ENCODE measurements at places on chromosomes 7 and 10.

DNA sequence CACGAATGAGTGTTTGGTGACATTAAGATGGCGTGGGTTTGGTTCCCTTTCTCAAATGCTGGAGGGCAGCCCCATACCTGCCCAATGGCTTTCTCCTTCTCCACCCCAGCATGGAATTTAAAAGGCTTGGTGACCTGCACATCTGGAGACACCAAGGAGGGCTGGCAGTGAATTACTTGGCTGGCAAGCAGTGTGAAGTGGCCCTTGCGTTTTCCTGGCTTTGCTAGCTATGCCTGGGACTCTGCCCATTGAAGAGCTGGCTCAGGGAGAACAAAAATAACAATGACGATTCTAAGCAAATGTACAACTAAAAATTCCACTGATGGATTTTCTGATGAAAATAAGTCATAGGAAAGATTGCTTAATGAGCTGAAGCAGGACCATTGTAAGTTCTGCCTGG is 203.7 kb downstream of the CYP26A1 start:
- no peak for DNase-seq

DNA sequence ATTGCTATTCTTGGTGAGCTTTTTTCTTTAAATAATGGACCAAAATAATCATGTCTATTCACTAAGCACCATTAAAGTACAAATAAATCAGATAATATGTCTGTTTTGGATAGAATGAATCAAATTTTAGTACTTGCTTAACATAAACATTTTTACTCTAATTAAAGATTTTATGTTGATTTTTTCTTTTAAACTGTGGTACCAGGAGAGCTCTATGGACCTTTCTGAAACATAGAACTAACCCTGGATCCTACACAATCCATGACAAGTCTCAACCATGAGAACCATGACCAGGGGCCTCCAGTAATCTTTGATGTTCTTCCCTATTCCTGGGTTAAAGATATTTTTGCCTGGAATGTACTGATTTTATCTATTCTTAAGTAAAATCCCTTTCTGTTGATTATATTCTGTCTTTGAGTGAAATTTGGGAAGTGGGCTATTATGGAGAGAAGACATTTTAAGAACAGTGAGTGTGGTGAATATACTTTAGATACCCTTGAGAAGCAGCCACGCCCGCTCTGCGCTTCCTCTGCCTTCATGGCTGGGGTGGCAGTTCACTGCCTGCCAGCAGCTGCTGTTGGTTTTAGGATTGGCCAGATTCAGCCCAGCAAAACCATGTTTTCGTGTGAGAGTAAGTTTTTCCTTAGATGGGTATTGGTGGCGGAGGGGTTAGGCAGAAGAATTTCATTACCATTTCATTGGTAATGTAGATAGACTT is 42.2 kb upstream of the BHLHA15 start:
- DNase-seq: no peak

GRCh38 chr7:91929463-91929862 is 11.2 kb upstream of the AKAP9 start:
- DNase-seq: no peak

- DNase-seq: no peak
Observed at GRCh38 chr7:111370002-111370401, 192.3 kb downstream of the IMMP2L start.

GRCh38 chr7:116742641-116743040 is 70.6 kb downstream of the MET start:
- DNase-seq: no peak

DNA sequence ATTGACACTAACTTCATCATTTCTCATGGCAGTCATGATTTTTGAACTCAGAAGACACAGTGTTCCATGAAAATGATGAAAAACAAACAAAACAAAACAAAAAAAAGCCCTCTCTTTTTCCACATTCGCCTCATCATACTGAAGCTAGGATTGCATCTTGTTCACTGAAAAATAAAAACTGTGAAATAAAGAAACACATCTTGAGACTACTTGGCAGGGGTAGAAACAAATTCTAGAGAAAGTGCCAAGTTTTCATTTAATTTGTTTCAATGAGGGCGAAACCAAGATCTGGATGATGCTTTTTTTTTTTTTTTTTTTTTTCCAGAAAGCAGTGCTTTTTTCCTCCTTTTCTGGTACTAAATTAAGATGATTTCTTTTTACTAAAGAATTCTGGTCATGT is 350.4 kb upstream of the ETV1 start:
- DNase-seq: no peak

DNA sequence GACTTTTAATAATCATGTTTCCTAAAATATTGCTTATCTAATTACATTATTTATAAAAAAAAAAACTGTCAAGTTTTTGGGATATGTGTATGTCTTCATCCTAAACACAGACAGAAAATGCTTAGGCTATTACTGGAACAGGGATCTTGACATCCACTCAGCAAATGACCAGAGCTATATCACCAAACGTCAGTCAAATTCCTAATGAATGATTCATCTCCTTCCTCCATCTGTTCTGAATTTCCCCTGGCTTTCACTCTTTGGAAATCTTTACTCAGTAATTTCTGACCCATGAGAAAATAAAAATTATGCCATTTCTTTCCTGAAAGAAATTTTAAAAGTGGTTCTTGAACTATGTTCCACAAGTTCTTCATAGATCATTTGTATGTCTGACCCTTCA is 552.4 kb upstream of the KCND2 start:
- DNase-seq: no peak

- no peak for DNase-seq
Observed at GRCh38 chr7:77771901-77772300, 26.3 kb downstream of the TMEM60 start.

DNA sequence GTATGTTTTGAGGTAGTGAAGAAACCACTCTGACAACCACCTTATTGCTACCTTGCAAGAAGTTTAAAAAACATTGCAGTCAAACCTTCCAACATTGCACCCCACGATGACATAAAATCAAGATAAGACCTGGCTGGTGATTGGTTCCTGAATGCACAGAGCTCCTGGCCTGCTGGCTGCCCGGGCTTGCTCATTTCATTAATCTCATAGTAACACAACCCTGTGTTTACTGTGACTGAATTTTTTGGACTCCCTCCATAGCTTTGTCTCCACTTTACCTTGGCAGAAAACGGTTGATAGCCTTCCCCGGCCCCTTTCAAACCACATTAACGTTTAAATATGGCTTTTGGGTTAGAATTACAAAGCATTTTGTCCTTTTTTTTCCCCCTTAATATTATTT is 27.5 kb downstream of the VWA2 start:
- no peak for DNase-seq

DNA sequence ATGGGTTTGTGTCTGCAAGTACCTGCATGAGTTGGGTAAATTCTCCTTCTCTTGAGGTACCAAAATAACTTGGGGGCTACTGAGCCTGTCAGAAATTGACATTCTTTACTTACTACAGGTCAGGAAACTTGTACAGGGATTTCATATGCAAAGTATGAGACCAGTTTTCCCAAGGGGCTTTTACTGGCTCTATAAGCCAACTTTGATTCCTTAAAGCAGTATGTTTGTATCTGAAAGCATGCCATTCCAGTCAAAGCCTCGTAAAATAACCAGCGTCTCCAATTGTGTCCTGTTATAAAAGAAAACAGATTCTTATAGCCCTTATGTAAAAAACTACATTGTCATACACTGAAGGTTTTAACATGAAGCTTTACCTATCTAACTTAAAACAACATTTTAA is 90.2 kb downstream of the ZNF467 start:
- DNase-seq: no peak

DNA sequence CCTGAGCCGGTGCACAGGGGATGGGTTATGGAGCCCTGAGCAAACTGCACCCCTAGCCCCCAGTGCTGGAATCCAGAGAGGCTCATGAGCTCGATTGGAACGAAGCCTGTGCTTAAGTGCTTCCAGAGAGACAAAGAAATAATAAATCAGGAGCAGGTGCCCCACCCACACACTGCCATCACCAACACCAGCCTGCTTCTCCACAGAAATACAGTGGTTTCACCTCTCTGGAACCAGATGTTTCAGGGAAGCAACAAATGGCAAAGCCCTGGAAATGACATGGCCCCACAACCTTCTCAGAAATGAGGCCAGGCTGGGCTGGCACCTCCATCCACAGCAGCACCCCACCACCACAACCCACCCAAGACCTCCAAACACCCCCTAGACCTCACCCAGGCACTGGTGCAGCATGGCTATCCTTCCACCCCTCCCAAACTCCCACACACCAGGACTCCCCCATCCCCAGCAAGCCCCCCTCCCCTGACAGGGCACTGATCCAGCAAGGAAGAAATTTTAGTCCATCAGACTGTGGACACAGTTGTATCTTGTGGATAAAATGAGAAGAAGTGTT is 4.1 kb upstream of the SLC18A3 start:
- no peak for DNase-seq

DNA sequence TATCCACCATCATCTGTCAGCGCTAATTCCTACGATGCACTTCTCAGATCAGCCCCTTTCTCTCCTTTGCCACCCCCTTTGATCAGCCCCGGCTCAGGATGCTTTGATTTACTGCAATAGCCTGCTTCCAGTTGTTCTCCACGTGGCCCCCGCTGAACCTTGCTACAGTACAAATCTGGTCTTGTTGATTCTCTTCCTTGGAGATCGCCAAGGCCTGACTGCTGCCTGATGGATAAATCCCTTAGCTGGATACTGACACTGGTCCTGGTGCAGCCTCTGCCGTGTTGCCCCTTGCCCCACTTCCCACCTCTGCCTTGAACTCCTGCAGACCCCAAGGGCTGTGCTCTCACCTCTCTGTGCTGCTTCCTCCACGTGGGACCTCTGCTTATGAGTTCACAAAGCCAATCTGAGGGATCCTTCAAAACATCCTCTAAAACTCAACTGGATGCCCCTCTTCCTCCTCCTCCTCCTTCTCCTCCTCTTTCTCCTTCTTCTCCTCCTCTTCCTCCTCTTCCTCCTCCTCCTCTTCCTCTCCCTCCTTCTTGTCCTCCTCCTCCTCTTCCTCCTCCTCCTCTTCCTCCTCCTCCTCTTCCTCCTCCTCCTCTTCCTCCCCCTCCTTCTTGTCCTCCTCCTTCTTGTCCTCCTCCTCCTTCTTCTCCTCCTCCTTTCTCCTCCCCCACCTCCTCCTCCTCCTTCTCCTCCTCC is 15.3 kb downstream of the PLXNA4 start:
- no peak for DNase-seq

- DNase-seq: no peak
Observed at GRCh38 chr7:107874605-107875446, 16.2 kb upstream of the DLD start.

- no peak for DNase-seq
Observed at GRCh38 chr10:97333601-97334369, 744 bp downstream of the FRAT2 start.

DNA sequence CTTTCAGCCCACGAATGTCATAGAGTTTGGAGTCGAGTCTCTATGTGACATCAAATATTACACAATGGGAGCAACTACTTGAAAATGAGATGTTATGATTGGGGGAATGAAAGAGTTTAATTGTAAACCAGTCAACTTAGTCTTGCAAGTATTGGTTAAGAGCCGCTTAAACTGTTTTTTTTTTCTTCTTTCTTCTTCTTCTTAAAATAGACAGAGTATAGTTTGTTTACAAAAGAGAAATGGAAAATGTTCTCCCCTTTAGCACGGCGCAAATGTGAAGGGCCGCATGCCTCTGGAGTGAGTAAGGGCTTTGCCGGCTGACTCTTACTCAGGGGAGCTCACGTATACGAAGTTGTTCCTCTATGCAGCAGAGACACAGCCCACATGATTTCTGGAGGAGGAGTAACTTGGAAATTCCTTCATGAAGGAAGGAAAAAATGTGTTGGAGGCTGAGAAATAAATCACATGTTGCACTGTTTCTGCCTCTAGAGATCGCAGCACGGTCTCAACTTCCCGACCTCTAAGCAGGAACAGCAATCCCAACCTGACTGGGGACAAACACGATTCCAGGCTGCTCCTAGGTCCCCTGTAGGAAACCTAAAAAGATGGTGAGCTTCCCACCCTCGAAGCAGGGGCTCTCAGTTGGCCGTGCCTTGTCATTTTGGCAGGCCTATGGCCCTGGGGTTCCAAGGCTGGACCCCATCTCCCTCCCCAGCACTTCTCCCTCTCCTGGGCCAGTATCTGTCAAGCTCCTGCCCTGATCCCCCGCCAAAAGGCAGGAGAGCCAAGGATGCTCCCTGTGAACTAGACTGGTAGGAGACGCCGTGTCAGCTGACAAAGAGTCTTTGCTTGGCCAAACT is 44.8 kb downstream of the MYOF start:
- DNase-seq: peak; percentile 57

- no peak for DNase-seq
Observed at GRCh38 chr10:94287336-94287735, 75.4 kb downstream of the NOC3L start.

DNA sequence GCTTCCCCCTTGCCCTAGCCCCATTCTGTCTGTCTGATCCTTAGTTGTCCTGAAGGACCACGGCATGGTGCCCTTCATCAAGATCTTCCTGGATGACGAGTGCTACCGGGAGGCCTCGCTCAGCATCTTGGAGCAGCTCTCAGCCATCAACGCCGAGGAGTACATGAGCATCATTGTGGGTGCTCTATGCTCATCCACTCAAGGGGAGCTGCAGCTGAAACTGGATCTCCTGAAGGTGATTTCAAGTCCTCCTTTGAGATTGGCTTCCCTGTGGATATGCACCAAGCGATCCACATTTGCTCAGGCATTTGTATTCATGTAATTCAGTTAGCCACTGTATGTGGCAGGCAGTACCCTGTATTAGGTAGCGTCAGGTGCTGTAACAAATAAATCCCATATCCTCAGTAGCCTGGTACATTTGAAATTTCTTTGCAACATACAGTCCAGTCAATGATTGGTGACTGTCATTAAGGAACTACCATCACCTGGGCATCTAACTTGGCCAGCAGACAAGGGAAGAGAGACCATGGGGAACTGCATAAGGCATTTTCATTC is 51.2 kb downstream of the WDFY4 start:
- no peak for DNase-seq

DNA sequence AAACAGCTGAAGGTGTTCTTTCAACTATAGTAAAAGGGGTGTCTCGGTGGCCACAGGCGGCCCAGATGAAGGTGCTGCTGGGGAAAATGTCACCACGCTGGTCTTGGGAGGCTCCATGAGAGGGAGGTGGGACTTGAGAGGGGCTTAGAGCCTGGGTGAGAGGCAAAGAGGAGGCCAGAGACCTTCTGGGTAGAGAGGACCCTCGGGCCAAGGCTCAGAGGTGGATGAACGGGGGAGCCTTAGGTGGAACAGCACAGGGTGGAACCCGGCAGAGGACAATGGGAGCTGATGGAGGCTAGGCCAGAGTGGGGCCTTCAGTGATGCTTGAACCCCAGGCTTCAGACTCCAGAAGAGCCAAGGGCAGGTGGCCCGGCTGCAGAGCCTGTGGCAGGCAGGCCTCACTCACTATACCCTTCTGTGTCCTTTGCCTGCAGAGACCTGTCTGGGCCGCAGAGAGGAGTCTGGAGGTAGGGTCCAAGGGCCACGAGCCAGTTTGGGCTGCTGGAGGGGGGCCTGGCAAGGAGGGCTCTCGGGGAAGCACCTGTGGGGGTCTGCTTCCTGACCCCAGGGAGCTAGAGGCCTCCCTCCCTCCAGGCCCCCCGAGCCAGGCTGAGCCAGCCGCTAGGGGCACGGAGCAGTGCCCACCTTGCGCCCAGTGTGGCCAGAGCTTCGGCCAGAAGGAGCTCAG is 32.1 kb downstream of the ZNF783 start:
- DNase-seq: no peak

GRCh38 chr10:100186253-100187212 is 704 bp upstream of the ERLIN1 start:
- DNase-seq: peak; percentile 9
